ENCODE measurements at places on chromosomes 16 and 17.

DNA sequence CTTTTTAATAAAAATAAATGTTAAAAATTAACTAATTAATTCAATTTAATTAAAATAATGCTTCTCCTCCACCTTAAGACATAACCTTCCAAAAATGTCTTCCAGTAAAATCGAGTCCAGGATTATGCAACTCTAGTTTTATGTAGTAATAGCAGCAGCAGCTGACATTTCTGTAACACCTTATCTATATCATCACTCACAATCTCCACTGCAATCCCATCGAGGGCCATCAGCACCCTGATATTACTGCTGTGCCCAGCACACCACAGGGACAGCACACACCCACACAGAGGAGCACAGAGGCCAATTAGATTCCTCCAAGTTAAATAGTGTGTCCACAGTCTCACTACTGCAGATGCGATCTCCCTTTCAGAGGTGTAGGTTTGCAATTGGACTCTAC lies 2.9 kb downstream of the RPH3AL start:
- no peak for DNase-seq

GRCh38 chr16:2853531-2854073 lies 4.4 kb downstream of the PRSS22 start:
- no peak for DNase-seq

DNA sequence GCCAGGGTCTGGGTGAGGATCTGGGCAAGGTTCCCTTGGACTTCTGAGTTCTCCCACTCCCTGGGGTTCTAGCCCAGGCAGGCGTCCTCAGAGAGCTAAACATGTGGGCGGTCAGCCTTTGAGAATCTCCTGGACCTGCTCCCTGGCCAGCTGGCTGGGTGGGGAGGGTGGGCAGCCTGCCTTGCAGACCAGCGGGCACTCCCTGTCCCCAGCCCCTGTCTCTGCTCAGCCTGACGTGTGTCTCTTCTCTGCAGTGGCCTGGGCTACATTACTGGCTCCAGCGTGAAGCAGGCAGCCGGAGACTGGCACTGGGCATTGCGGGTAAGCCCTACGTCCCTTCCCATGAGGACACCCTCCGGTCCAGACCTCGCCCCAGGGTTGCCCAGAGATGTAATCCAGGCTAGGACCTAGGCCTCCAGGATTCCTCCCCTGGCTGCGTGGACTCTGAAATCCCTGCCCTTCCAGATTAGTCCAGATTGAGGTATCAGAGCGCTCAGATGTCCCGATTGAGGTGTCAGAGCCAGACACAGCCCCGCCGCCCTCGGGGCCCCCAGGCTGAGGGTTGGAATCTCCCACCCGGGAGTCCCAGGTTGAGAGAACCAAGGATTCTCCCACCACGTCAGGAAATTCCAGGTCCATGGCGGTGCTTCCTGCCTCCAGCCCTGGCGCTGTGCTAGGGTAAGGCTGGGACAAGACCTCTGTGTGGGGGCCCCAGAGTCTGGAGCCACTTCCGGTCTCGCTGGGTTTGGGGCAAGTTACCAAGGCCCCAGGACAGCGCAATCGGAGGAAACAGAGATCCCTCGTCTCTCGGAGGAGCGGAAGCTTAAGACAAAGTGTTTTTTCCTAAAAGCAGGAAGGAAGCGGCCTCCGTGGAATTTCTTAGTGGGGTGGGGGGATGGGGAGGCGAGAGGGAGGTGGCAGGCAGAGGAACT lies 24.1 kb downstream of the MYBBP1A start:
- DNase-seq = no peak

DNA sequence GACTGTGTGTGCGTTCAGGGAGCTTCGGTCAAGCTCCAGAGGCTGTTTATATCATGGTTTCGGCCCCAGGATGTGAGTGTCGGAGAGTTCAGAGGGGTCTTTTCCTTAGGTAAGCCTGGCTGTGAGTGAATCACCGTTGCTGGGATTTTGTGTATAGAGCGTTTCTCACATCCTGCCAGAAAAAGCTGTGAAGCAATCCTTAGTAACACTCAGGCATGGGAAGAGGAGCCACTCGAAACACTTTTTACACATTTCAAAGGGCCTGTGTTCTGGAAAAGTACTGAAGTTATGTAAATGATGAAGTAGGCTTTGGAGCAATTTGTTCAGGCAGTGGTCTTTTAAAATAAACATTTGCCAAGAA lies 662 bp downstream of the PGS1 start:
- DNase-seq = no peak

DNA sequence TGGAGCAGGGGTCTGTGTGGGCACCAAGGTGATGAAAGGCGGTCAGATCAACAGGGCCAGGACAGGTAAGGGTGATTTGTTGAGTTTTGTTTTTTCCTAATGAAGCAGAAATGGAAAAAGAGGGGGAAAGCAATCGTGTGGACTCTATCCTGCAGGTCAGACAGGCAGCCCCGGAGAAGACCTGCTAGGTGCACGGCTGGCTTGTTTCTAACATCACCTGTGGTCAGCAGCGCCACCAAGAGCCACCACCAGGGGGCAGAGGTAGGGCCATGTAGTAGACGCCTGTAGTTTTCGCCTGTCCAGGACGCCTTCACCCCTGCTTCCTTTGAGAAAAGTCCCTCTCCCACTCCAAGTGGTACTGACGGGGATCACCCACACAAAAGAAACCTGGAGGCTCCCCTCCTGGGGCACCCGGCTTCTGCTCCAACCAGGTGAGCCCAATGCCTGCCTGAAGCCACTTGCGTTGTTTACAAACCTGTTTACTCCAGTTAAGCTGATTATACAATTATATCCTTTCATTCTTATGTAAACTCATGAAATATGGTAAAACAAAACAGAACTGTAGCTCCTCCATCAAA lies 54.2 kb upstream of the SEC14L1 start:
- peak; percentile 56 for DNase-seq

- no peak for DNase-seq
Measured at GRCh38 chr17:8829036-8829941, 30.1 kb upstream of the MFSD6L start.

- no peak for DNase-seq
Measured at GRCh38 chr17:49459401-49459984, 35.6 kb upstream of the NGFR start.

GRCh38 chr16:24685539-24686432 lies 43.7 kb upstream of the TNRC6A start:
- no peak for DNase-seq

DNA sequence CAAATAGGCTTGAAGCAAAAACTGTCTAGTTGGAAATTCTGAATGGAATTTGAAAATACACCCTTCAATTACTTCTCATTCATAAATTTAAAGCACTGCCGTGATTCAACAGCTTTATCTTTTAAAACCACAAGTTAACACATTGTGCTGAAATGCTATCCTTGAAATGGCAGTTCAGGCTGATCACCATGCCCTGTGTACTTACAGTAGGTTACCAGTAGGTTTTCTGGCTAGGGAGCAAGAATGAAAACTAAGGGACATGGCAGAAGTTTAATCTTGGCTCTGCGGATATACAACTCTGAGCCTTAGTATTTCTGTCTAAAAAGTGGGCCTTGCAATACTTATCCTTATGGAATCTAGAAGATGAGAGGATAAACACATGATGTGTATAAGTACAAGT lies 28.0 kb downstream of the NXPH3 start:
- DNase-seq = no peak

DNA sequence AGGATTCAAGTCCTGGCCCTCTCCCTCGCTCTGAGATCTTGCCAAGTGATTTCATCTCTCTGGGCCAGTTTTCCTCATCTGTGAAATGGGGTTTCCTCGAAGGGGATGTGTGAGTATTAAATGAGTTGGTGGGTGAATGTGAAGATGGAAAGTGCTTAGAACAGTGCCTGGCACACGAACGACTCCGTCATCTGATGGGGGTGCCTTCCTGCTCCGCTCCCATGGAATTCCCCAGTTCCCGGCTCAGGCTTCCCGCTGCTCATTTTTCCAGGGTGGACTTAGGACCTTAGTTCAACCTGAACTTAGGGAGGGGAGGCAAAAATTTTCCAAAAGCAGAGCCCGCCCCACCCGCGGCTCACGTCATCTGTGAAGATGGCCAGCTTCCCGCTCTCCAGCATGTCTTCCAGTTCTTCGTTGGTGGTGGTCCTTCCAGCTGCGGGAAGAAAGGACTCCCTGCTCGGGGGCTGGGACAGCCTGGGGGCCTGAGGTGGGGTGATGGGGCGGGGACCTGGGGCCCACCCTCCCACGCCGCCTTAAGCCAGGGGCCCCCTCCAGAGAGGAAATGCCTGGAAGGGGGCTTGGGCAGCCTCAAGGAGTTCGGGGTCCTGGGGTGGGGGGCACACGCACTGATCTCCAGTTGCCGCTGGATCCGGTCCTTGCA lies 11.4 kb downstream of the HSD3B7 start:
- DNase-seq = no peak

GRCh38 chr17:82767041-82767754 lies 15.3 kb downstream of the TBCD start:
- no peak for DNase-seq

- no peak for DNase-seq
Measured at GRCh38 chr17:63524051-63524450, 893 bp downstream of the KCNH6 start.

GRCh38 chr17:4944554-4945175 lies 3.7 kb downstream of the PFN1 start:
- no peak for DNase-seq

DNA sequence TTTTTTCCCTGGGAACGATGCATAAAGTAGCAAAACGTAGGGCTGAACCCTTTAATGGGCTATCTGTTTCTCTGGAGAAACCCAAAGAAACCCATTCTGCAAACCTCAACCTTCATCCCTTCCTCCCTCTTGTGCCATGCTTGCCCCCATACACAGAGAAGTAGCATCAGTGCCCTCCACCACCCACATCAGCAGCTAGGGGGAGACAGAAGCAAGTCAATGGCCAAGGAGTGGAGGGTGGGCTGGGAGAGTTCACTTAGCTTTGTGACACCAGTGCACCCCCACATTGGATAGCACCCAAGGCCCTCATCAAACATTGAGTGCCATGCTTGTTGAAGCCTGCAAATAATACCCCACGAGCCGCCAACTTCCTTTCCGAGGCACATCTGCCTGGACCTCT lies 282.4 kb downstream of the ABCC12 start:
- no peak for DNase-seq

- no peak for DNase-seq
Measured at GRCh38 chr16:77548766-77549165, 113.9 kb upstream of the ADAMTS18 start.

GRCh38 chr17:70190959-70191805 lies 21.9 kb downstream of the KCNJ2 start:
- no peak for DNase-seq

DNA sequence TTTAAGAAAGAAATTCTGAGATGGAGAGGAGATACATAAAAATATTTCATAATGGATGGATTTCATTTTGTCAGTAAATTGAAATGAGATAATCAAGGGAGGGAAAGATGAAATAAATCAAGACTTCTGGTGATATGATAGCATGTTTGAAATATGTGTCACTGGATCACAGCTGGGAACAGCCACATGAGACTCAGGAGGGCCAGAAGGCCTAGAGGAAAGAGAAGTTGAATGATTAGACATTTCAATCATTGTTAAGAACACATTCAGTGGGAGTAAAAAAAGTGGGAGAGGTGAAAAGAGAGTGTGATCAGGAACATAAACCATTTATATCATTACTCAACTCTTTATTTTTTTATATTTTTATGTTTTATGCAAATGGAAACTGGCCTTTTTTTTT lies 933.4 kb downstream of the KCNJ2 start:
- DNase-seq = no peak

DNA sequence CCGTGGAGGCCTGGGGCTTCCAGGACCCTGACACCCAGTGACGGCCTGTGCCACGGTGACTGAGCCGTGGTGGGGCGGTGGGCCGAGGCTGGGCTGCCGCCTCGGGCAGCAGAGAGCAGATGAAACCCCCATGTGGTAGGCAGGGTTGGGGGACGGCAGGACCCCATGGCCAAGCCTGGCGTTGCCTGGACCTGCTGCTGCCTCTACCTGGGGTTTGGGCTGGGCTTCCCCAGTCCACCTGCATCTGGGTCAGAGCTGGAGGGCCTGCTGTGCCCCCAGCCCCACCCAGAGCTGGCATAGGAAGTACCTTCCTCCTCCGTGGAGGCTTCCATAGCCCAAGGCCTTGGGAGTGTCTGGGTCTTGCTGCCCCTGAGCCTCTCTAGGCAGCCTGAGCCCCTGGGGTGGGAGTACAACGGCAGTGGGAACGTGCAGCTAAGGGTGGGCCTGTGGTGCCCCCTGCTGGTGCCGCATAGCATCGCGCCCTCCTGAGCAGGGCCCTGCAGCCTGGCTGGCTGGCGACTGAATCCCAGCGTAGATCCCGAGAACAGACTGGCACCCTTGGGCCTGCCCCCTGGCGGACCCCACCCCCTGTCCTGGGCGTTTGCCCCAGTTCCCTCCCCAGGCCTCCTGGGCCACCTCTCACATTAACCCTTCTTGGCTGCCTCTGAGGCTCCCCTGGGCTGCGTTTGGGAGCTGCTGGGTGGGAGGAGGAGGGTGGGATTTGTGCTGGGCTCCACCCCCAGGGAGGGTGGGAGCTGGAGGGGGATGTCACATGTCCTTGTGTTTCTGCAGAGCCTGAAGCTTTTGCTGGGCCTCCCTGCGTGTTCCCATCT lies 12.6 kb upstream of the ATP6V0C start:
- DNase-seq = peak; percentile 67

DNA sequence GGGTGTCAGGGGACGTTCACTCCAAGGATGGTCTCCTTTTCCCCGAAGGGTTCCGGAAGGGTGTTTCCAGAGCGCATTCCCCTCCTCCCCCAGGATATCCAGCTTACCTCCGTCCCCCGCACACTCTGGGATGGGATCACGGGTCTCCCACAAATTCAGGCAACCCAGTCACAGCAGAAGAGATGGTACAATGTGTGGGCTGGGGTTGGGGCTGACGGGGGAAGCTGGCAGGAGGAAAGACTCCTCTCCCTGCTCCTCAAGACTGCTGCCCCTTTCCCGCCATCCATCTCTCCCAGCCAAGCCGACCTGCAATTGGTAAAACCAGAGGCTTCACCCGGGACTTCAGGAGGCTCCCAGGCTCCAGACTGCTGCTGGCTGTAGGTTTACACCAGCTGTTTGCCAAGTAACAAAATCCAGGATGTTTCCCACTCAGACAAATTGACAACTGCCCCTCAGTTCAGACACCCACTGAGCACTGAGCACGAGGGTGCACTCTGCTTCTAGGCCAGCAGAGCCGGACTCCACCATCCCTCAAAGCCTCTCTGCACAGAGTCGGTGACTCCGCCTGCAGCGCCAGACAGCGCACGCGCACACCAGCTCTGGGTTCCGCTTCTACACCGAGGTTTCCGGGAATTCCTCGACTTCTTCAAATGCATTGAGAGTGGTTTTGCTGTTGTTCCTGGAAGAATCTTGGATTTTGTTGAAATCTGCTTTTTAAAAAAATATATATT lies 37.7 kb downstream of the ASPA start:
- no peak for DNase-seq

GRCh38 chr17:44338702-44339101 lies 6.4 kb upstream of the GRN start:
- DNase-seq = no peak

DNA sequence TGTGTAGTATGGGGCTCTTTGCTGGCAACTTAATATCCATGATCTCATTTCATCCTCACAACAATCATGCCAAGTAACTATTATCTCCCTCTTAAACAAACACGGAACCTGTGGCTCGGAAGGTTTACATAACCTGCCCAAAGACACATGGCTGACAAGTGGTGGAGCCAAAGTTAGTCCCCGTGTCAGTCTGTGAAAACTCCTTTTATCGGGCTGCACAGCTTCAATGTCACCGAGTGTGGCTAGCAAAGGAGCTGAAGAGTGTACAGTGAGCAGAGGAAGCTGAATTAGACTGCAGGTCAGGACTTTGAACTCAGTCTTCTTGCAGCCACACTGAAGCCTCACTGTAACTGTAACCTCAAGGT lies 80.3 kb downstream of the PARN start:
- no peak for DNase-seq

Measured in stimulated activated CD8-positive, alpha-beta memory T cell treated with anti-CD3 and anti-CD28 coated beads, Interleukin-12 subunit alpha, Interleukin-12 subunit beta, amount 100 ng/mL, for 4 hours (primary cell).